ENCODE measurements at places on chromosomes 11 and 22.

GRCh38 chr11:34685864-34686263 is 65.0 kb downstream of the EHF start:
- no peak for DNase-seq

DNA sequence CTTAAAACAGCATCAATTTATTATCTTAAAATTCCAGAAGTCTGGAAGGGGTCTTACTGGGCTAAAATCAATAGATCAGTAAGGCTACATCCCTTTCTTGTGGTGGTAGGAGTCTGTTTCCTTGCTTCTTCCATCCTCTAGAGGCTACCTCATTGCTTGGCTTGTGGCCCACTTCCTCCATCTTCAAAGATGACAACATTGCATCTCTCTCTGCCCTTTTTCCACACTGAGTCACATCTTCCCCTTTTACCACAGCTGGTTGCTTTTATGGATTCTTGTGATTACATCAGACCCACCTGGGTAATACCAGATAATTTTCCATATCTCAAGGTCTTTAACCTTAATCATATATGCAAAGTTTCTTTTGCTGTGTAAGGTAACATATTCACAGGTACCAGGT is 60.9 kb downstream of the GRIA4 start:
- DNase-seq: no peak

GRCh38 chr11:79025622-79026021 is 415.2 kb downstream of the TENM4 start:
- DNase-seq: no peak

- no peak for DNase-seq
These were observed 9.2 kb downstream of the RRP8 start for GRCh38 chr11:6594142-6594768.

Data from activated CD4-positive, alpha-beta T cell treated with anti-CD3 and anti-CD28 coated beads for 48 hours (primary cell).